Cerebellum (tissue), 4 donors: ENCODE measurements at places on chromosomes 16 and 17.

- peak; percentile 84 for DNase-seq
Observed at GRCh38 chr17:45428050-45428617, 4.5 kb downstream of the ARHGAP27 start.

GRCh38 chr16:23729503-23730424 is 16.7 kb upstream of the ERN2 start:
- no peak for DNase-seq

DNA sequence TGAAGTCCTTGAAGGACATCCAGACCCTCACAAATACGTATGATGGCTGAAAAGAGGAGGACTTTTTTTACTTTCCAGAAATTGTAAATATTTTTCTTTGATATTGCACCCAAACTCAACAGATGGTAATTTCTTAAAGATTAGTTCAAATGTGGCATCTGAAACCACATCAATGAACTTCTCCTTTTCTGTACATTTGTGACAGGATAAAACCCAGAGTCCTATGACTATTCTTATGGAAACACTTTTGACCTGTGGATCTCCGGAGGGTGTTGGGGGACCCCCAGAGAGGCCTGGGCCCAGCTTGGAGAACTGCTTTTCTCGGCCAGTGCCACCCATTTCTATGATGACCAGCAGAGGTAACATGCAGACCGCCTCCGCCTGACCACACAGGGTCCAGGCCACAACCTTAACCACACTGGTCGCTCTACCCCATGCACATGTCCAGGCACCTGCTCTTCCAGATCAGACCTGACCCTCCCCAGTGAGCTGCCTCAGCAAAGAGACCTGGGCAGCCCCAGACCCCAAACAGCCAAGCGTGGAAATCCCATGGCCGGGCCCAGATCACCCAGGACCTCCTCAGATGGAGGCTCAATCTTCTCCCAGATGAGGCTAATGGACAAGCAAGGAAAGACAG is 22.7 kb downstream of the RPH3AL start:
- no peak for DNase-seq

DNA sequence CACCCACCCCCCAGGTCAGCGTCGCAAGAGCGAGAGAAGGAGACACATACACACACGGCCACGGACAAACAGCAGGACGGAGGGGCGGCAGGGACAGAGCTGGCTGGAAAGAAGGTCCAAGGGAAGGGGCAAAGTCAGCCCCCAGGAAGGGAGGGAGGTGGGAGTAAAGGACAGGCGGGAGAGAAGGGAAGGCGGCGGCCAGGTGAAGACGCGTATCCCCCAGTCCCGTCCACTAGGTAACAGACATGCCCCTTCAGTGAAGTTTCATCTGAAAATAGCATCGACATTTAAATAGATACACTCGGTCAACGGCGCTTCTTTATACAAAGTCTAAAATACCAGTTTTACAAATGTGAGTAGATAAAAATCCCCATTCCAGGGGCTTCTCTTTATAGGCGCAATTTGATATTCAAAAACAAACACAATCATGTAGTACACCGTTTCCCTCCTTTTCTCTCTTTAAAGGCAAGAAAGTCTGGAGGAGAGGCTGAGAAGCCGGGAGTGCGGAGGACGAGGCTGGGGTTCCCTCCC is 4.5 kb downstream of the CBX8 start:
- no peak for DNase-seq

DNA sequence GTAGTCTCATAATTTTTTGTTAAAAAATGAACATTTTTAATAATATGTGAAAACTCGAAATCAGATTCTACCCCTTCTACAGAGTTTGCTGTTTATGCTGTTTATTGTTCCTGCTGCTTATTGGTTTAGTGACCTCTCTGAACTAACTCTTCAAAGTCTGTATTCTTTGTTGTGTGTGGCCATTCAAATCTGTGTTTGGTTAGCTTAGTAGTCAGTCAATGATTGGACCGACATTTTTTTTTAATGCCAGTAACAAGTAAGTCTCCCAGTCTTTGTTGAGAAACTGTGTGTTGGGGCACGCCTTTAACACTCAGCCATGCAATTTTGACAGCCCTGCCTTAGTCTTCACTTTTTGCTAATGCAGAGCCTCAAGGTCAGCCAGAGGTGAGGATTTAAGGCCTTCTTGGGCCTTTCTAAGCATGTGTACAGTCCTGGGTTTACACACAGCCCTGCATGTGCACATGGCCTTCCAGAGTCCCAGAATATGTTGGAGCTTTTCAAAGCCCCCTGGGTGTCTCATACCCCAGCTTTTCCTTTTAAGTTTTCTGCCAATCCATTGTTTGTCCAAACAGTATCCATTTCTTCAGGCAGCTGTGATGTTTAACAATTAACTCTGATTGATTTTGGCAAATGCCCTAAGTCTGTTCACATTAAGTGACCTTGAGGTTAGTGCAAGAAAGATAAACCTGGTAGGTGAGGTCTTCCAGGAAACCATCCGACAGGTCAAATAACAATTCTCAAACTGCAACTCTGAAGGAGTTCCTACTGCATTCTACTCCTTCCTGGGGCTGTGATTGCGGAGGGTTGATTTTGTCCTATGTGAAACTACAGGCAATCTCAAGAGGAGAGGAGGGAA is 389.3 kb downstream of the PMP22 start:
- no peak for DNase-seq
